ENCODE measurements at places on chromosomes 3 and 15.

DNA sequence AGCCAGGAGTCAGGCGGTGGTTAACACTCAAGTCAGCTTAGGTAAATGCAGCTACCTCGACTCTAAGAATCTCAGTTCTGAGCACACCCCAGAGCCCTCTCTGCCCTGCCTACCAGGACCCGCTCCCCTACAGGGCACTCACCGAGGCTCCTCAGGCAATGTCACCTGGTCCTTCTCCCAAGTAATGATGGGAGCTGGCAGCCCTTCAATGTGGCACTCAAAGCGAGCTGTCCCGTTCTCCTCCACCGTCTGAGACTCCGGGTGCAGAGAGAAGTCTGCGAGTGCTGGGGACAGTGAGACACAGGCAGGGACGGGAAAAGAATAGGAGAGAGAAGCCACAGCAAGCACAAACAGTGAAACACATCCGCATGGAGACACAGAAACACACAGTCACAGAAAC is 12.7 kb downstream of the IGDCC4 start:
- no peak for DNase-seq

DNA sequence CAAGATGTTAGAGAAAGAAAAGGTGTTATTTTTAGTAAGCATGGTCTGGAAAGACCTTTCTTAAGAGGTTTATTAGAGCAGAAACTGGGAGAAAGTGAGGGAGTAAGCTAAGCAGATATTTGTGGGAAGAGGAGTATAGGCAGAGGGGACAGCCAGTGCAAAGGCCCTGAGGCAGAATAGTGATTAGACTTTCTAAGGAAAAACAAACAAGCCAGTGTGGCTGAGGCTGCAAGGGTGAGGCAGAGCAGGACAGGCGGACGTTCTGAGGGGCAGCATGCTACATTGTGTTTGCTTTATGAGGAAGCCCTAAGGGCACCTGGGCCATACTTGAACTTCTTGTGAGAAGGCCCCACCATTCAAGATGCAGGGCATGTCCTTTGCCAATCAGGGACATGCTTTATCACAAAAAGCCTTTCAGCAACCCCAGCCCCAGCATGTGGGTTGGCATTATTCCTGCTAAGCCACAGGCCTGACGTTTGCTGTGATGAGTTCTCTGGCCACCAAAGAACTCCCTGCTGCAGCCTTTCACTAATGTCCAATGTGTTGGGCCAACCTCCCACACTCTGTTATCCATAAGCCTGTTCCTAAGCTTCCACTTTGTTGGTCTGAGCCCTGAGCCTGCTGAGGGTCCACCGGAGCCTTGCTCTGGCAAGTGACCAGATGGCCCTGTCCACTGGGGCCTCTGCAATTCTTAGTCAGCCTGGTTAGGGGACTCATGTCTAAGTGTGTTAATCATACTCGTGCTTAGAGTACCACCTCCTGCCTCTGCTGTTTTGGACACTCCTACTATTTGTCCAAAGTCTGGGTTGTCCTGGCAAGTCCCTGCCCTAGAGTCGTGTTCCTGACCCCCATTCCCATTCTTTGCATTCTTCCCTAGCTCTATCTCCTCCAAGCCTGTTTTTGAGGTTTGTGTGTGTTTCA is 209.9 kb upstream of the CTNNB1 start:
- DNase-seq: no peak

DNA sequence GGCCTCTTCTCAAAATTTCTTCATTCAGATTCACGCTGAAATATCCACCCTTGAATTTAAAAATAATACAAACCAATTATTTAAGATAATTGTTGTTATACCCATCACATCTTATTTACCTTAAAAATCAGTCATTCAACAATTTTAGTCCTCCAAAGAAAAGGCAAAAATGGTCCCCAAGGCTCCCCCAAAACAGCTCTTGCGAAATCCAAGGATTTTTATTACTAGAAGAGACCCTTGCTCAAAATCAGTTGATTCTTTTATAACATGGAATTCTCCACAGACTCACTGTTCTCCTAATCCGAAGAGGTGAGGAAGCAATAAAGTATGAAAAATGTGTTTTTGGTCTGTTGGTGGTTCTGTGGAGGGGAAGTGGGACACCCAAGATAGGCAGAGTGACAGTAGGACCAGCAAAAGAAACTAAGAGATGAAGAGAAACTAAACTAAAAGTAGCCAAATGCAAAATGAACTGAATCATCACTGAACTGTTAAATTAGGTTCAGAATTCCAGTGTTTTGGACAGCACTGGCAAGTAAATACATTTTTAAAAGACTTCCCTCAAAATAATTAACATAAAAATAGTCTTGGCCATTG is 19.1 kb upstream of the PLCH1 start:
- no peak for DNase-seq

DNA sequence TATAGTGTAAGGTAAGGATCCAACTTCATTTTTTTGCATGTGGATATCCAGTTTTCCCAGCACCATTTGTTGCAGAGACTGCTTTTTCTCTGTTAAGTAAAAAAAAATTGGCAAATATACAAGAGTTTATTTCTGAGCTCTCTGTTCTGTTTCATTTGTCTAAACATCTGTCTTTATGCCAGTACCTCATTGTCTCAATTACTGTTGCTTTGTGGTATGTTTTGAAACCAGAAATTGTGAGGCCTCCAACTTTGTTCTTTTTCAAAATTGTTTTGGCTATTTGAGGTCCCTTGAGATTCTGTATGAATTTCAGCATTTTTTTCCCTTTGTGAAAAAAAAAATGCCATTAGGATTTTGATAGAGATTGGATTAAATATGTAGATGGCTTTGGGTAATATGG is 150.5 kb downstream of the MINAR1 start:
- DNase-seq: no peak

GRCh38 chr15:77292969-77293558 is 126.8 kb downstream of the PEAK1 start:
- no peak for DNase-seq

- DNase-seq: no peak
Observed at GRCh38 chr3:137866933-137867332, 102.8 kb downstream of the SOX14 start.

GRCh38 chr3:53328746-53329145 is 18.6 kb downstream of the DCP1A start:
- peak; percentile 72 for DNase-seq

DNA sequence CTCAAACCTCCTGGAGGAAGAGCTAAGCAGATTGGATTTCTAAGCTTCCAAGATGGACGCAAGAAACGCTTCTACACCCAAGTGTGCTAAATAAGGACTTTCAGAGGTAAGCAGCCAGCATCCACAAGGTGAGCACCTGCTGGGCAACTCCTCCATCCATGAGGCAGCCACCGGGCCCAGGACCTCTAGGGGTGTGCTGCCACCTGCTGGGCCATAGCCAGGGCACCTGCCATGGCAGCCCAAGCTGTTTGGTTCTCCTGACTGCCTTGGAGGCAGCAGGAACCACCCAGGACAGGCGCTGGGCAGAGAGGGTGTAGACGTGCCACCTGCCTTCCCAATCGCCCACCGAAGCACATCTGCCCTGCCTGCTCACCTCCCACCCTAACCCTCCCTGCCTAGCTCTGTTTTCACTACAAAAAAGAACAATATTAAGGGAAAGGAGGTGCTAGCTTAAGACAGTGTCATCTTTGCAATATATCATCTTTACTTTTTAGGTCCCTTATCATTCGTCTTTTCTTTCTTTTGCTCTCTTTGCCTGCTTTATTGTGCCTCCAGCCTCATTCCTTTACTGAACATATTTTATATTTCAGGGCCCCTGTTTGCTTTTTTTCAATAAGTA is 12.9 kb downstream of the C15orf62 start:
- peak; percentile 45 for DNase-seq

- no peak for DNase-seq
Observed at GRCh38 chr3:146507331-146508120, 36.9 kb downstream of the PLSCR1 start.

GRCh38 chr15:49380912-49381311 is 42.1 kb upstream of the FGF7 start:
- no peak for DNase-seq

DNA sequence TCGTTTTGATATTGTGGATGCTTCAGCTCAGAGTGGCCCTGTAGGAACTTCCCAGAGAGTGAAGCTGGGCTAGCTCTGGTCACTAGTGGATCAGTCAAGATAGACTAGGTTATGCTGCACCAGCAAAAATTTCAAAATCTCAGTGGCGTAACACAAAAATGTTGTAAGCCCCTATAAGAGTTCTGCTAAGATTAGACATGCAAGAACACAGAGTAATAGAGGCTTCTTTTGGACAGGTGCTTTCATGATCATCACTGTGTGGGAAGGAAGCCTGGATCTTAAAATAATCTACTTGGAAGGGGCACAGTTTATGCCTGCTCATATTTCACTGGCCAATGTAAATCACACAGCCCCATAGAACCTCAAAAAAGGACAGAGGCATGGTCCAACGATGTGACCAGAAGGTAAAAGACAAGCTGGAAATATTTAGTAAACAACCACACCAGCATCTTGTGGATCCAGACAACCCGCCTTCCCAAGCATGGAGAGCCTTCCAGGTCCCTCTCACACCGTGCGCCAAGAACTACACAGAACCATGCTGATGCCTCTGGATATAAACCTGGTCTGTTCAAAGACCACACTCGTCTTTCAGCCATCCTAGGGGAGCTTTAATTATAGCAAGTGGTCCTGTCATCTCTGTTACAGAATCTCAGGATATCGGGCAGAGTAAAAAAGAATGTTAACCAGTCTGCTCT is 554.3 kb downstream of the EPHB1 start:
- no peak for DNase-seq

GRCh38 chr3:133570139-133570936 is 3.1 kb upstream of the CDV3 start:
- no peak for DNase-seq

- DNase-seq: no peak
Observed at GRCh38 chr3:14143271-14144225, 18.7 kb downstream of the TMEM43 start.

DNA sequence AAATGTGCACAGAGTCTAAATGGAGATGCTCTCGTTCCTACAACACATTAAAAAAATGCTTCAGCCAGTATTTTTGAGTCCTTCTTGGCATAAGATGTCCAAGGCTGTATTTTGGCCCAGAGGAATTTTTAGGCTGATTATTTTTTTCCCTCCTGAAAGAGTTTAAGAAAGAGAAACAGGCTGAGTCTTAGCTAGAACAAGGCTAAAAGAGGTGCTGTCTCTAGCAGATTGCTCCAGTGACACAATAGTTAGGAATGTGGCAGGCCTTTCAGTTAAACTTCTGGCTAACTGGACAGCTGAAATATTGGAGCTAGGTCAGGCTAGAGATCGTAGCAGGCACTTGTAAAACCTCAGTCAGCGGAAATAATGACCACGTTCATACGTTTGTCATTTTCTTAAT is 271.4 kb upstream of the RARB start:
- DNase-seq: peak; percentile 18

- no peak for DNase-seq
Observed at GRCh38 chr15:101255051-101255395, 3.2 kb upstream of the CHSY1 start.

GRCh38 chr3:153897842-153898241 is 223.3 kb upstream of the ARHGEF26 start:
- no peak for DNase-seq

- no peak for DNase-seq
Observed at GRCh38 chr3:43872301-43872700, 181.6 kb downstream of the ABHD5 start.

DNA sequence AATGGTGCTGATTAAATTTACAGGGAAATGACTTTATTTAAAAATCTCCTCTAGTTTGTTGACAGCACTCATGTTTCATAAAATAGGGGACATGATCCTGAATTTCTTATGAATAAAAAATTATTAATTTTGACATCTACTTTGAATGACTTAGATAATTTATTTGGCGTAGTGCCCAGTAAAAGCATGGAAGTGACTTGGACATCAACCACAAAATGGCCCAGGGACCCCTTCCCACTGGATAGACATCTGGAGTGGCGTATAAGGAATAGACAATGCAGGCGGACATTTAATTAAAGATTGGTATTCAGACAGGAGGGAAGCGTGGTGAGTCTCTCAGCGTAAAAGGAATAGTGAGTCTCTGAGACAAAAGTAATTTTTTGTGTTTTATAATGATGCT is 79.8 kb downstream of the ADAMTSL3 start:
- no peak for DNase-seq

DNA sequence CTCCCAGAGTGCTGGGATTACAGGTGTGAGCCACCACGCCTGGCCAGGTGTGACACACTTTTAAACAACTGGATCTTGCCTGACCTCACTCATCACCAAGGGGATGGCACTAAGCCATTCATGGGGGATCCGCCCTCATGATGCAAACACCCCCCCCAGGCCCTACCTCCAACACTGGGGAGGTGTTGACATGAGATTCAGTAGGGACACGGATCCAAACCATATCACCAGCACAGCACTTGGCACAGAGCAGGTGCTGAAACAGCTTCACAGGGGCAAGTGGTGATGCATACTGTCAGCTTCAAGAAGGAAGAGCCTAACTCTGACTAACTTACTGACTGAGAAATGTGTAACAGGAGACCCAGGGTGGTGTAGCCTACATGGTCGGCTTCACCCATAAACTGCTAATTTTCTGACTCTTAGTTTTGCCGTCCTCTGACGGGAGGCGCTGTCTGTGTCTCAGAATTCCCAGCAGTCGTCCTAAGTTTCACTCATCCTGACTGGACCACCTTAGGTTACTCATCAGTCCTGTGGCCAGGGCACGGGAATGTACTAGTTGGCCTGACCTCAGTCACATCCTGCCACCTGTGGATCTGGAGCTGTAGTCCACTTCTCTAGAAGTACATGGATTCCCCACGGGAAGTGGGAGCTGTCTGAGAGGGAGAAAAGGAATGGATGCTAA is 81.9 kb upstream of the PLXNA1 start:
- no peak for DNase-seq

- peak; percentile 35 for DNase-seq
Observed at GRCh38 chr15:73927476-73928240, 1.4 kb downstream of the LOXL1 start.

GRCh38 chr3:134314588-134315285 is 59.5 kb downstream of the AMOTL2 start:
- DNase-seq: no peak

DNA sequence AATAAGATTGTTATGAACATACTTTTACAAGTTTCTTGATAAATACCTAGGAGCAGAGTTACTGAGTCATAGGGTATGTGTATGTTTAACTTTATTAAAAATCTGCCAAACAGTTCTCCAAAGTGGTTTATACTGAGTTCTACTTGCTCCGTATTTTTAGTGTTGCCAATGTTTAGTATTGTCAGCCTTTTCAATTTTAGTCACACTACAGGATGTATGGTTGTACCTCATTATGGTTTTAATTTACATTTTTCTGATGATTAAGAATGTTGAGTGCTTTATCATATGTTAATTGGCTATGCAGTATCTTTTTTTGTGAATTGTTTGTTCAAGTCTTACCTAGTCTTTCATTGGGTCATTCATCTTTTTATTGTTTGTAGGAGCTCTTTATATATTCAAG is 4.3 kb downstream of the TMOD3 start:
- DNase-seq: no peak

- no peak for DNase-seq
Observed at GRCh38 chr3:45214061-45214680, 11.9 kb downstream of the TMEM158 start.

Data from adrenal gland (tissue), 19 donors.